ENCODE measurements at places on chromosomes 16 and 17. TPM values are rescaled to one million over a fixed set of nuclear protein-coding genes. Genes with fewer than 3 reads are reported as not detected.
A peak's percentile ranks its signal among the peaks of the same experiment; 100 is the strongest.

- DNase-seq, result no peak
Observed at GRCh38 chr16:30004424-30004776, 6.4 kb downstream of the DOC2A start.

GRCh38 chr16:30896261-30896888, at the start of gene CTF1:
Gene CTF1 (plus strand): TSS chr16:30896614. CDS start chr16:30896644, 30 bp downstream.
- DNase-seq, result peak; percentile 52

DNA sequence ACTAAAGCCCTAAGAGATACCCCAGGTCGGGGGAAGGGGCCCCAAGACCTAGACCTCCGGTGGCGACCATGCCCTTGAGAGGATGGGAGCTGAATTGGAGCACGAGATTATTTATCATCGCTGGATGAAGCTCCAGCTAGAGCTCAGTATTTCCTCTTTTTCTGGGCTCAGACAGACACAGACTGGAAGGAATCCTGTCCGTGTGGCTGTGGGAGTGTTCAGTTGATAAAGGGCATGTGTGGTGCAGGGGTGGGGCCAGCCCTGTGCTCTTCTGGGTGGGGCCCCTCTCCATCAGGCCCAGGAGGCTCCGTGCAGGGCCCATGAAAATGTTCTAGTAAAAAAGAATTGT, 6.3 kb upstream of the CBX4 start:
- DNase-seq, result no peak

GRCh38 chr16:23607726-23608125, 11.6 kb upstream of the NDUFAB1 start:
- no peak for DNase-seq

GRCh38 chr17:74852237-74853047, 7.2 kb downstream of the GRIN2C start:
- DNase-seq, result peak; percentile 51

Gene KCNH4
- total RNA-seq, result not detected

Gene KRT39
- not detected for total RNA-seq

Measured in mammary epithelial cell (primary cell).